ENCODE measurements at places on chromosomes 16 and 17.

- peak; percentile 74 for DNase-seq
These were observed 176.4 kb upstream of the KCNJ16 start for GRCh38 chr17:69898601-69899000.

- DNase-seq: no peak
These were observed 30.9 kb downstream of the SOCS1 start for GRCh38 chr16:11224894-11225676.

DNA sequence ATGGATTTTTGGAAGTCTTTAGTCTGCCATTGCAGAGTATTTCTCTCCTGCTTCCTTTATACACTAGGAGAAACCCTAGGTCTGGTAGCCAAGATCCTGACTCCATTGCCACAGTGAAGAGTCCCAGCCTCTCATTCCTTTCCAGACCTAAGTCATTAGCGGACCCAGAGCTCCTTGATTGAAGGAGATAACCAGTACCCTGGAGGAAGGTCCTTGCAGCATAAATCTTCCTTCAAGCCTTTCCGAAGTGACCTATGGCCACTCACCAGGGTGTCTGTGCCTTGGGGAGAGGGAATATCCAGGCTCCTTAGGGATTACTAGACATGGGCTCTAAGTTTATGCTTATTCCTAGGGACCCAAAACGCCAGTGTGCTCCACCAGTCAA, 35.8 kb downstream of the BCL7C start:
- no peak for DNase-seq

DNA sequence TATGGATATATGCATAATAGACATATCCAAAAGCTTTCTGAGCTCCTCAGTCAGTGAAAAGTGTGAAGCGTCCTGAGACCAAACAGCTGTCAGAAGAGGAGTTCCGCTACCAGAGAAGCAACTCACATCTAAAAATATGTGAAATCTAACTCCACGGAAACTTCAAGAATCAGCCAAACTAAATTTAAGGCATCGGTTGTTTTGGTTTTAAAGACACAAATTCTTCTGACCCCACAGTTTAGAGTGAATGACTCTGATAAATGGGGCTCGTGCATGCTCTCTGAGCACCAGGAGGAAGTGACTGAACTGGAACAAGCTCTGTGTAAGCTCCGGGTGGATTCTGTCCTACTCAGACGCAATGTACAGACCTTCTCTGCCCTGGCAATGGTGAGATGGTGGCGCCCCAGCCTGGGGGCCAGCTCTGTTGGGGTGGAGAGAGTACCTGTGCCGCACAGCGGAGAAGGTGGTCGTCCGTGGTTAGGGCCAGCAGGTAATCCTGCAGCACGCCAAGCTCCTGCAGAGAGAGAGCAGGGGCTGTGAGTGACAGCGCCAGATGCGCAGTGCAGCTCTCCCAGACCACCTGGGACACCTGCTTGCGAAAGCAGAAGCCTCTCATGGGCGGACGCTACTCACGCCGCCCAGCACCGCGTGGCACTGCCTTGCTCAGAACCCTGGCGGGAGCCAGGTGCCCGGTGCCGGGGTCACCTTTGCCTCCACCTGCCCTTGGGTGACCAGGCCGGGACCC, 44.4 kb upstream of the ATP2A3 start:
- DNase-seq: no peak

DNA sequence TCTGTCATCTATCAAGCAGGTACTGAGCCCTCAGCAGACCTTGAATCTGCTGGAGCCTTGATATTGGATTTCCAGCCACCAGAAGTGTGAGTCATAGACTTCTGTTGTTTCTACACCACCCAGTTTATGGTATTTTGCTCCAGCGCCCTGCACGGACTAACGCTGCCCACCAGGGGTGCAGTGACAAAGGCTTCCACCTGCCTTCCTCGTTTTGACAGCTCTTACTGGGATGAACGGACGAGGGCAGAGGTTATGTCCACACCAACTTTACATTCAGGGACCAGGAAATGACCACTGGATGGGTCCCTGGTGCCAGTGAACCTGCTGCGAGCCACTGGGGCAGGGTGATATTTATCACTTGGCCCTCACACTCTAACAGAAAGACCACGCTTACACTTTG, 66.6 kb upstream of the CBX4 start:
- DNase-seq: no peak

DNA sequence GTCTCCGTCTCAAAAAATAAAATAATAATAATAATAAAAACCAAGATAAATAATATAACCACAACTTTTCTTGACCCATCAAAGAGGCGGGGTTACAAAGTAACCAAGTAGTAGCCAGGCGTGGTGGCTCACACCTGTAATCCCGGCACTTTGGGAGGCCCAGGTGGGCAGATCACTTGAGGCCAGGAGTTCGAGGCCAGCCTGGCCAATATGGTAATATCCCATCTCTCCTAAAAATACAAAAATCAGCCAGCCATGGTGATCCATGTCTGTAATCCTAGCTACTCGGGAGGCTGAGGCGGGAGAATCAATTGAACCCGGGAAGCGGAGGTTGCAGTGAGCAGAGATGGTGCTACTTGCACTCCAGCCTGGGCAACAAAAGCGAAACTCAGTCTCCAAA, 45.3 kb downstream of the ADCY9 start:
- no peak for DNase-seq

DNA sequence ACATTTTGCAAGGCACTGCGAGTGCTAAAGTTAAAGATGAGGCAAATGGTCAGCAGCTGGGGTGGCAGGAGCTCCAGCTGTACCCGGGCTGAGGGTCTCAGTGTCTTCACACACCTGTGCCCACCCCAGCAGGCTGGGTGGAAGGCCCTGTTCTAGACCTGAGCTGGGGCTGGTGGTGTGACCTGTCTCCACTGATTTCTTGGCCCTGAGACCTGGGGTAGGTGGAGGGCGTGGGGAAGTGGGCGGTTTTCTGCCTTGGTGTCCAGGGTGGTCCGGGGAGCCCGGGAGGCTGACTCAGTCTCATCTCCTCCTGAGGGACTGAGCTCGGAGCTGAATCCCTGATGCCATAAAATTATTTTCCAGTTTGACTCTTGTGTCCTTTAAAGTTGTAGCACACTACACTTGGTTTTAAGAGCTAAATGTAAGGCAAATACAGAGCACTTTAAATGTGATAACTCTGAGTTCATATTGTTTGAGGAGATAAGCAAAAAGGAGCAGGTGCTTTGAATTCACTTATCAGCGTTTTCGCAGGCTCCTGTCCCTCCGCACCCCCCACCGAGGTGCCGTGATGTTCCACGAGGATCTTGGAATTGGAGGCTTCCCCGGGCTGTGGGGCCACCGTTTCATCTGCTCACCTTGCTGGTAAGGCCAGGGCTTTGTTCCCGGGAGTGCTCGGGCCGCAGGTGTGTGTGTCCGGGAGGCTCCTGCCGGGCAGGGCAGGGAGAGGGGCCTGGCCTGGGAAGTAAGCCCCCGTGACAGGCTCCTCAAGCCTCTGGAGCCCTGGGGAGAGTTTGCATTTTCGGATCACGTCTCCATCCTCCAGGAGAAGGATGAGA, 117.0 kb downstream of the AATF start:
- DNase-seq: no peak

DNA sequence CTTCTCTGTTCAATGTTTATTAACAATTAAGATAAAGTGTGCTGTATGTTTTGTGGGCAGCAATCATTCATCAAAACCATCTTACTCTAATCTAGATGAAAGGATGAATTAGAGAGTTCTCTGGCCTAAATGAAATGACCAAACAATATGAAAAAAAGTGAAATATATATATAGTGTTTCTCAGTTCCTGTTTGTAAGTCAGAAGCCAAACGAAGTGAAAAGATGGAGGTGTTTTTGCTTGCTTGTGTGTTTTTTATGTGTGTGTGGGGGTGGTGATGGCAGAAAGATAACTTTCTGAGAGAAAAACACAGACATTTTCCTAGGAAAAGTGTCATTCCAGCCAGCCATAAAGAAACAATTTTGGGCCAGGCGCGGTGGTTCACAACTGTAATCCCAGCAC, 138.6 kb downstream of the CDH8 start:
- no peak for DNase-seq

GRCh38 chr17:63361182-63361581, 84.9 kb downstream of the CYB561 start:
- no peak for DNase-seq

GRCh38 chr16:12868169-12868568, 33.2 kb upstream of the SHISA9 start:
- no peak for DNase-seq

DNA sequence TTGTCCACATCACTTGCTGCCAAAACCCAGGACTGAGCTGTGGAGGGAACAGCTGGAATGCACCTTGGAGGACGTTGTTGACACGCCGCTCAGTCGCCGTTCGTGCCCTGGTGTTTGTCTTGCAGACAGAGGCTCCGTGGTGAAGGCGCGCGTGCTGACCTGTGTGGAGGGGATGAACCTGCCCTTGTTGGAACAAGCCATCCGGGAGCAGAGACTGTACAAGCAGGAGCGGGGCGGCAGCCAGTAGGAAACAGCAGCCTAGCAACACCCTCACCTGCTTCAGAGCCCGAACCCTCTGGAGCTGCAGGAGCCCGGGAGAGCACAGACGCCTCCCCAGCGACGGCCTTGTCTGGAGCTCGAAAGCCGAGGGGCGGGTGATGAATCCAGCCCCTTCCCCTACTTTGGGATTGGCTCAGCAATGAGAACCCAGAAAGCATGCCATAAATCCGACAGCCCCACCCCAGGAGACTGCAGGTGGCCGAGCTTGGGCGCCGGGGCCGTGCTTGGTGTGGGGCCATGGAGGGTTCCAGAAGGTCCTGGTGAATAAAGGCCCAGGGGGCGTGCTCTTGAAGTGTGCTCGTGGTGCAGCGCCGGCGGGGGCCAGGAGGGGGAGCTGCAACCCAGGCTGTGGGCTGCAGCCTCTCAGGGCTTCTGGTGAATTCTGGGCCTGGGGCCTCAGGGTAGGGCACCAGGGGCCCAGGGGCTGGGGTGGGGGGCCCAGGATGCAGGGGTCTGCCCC, 470 bp upstream of the CDK3 start:
- peak; percentile 24 for DNase-seq

DNA sequence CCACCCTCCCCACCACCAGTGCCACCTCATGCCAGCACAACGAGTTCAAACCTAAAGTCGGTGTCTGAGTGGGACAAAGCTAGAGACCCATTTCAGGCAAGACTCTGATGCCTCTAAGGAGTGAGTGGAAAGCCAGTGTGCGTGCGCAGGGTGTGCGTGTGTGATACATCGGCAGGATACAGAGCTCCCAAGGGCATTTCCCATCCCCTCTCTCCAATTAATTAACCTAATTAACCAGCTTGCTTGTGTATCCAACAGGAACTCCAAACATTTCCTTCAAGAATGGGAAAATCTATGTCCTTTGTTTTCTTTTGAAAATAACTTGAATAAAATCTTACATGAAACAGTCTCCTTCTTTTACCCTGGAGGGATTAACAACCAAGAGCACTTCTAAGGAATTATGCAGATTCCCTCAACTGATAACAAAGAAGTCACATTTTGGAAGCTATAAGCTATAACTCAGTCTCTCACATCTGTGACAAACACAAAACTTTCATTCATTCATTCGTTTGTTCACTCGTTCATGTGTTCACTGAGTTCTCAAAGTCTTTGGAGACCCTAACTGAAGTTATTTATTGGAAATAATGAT, 9.9 kb downstream of the ATPAF2 start:
- DNase-seq: no peak

- no peak for DNase-seq
These were observed 22.7 kb downstream of the BCO1 start for GRCh38 chr16:81261049-81261648.

DNA sequence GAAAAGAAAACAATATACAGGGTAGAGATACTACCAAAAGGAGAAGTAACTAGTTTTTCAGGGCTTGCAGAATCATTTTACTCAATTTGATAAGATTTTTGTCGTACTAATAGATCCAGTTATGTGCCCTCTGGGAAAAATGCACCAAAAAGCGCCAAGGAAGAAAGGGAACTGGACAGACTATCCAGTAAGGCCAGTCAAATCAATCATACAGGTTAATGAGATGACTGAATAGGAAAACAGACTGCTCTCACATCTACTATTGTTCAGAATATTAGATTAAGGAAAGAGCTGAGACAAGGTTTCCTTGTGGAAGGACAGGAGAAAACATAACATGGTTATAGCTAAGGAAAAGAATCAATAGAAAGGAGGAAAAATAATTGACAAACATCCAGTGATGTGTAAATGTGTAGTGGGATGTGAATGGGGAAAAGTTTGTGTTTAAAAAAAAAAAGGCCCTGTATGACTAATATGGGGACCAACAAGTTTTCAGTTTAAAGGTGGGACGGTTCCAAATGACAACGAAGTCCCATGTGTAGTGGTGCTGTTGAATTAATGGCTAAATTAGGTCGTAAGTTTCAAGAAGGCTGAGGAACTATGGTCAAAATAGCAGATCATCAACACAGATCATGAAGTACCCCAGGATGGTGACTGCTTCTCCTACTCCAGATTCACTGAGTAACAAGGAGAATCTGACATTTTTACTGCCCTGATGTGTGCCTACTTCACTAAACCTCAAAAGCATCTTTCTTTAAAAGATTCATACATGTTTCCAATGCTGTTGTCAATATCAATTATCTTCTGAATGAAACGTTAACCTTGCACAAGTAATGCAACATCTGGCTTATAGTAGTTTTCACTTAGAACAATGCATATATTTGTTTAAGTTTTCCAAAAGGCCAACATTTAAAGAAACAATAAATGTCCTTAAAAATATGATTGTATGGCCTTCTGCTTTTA, 40.7 kb downstream of the BRIP1 start:
- DNase-seq: no peak

- no peak for DNase-seq
These were observed 77.0 kb upstream of the CA10 start for GRCh38 chr17:52235516-52235915.

GRCh38 chr17:16286009-16286946, 67.0 kb downstream of the CENPV start:
- peak; percentile 99 for DNase-seq

GRCh38 chr17:7340179-7340578, 3.9 kb downstream of the ACAP1 start:
- no peak for DNase-seq

GRCh38 chr17:2194889-2195335, 108.7 kb downstream of the SMG6 start:
- DNase-seq: no peak
